ENCODE measurements at places on chromosomes 3 and 15.
A peak's percentile ranks its signal among the peaks of the same experiment; 100 is the strongest.

GRCh38 chr15:70299931-70300869 is 202.5 kb upstream of the TLE3 start:
- DNase-seq = peak; percentile 94

GRCh38 chr3:99543796-99544195 is 94.6 kb upstream of the COL8A1 start:
- DNase-seq = no peak

DNA sequence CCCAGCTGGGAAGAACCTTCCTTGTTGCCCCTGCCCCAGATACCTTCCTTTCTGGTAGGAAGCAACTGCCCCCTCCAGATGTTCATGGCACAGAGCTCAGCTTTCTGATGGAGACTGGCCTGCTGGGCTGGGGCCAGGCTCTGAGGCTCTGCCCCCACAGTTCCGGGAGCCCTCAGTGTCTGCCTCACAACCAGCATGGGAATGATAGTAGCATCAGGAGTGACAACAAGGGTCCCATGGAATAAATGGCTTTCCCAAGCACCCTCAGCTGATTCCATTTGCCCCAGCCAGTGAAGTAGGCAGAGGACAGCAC is 65.6 kb upstream of the IQSEC1 start:
- no peak for DNase-seq

DNA sequence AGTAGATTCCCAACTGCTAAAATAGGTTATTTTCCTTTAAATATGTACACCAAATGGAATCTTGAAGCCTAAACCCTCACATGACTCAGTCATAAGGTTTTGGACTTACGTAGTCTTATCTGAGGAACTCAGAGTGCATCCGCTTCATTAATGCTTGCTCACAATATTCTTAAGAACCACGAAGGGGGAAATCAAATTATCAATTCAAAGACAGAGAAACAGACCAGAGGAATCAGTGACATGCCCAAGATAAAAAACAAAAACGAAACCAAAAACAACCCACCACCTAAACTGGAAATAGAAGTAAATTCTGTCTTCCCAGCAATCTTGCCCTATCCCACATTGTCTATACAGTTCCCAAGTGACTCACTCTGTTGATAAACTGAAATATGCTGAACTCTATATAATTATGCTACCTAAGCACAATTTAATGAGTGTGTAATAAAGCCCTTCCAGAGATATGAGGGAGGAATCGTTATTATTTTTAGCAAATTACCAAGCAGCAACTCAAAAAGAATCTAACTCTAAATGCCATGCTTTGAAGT is 135.4 kb upstream of the CBLB start:
- no peak for DNase-seq

DNA sequence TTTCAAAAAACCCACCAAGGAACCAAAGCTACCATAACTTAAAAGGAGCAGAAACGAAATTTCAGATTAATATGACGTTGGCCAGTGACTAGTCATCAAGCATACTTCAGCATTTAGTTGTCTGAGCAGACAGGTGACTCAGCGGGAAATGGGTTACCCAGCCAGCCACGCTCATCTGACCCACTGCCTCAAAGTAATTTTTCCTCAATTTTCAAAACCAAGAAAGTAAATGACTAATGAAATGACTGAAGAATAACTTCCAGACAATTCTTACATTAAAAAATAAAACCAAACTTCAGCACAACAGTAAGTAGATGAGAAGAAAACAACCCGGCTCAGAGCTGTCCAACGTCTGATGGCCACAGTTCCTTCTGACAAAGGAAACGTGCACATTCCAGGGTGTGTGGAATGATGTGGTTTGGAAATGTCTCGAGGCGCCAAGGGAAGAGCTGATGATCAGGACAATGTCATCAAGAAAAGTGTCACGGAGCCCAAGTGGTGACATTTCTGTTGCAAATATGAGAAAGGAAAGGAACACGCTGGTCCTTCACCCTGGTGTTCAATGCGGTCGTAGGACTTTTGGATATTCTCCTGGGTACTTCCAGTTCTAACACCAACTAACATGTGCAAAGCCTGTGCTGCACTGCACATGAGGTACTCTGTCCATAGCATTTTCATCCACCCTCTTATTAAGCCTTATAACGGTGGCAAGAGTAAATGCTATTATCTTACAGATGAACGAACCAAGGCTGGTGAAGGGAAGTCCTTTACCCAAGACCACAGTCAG is 79.1 kb downstream of the FOXP1 start:
- DNase-seq = no peak

GRCh38 chr3:69715204-69715603 is 24.1 kb upstream of the MITF start:
- DNase-seq = no peak

DNA sequence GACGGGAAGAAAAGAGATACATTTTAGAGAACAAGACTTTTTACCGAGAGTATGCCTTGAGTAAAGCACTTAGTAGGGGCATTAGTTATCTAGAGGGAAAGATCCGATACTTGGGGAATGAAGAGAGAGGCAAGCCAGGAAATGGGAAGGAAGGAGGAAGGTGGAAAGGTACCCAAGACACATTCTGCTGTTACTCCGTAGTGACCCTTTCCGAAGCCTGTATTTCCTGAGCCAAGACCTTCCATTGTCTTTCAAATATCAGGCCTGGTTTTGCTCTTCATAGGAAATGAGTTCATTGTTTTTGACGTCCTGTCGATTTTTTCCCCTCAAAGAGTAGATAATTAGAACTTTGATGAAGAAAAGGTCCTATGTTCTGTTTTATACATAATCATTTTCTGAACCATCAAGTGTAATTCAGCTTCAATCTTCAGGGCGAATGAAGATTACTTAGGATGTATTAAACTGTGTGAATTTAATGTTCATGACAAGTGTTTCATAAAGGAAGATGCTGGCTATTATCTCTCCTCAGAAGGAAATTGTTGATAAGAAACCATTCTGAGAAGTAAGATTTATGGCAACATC is 95.7 kb downstream of the PPM1L start:
- no peak for DNase-seq

DNA sequence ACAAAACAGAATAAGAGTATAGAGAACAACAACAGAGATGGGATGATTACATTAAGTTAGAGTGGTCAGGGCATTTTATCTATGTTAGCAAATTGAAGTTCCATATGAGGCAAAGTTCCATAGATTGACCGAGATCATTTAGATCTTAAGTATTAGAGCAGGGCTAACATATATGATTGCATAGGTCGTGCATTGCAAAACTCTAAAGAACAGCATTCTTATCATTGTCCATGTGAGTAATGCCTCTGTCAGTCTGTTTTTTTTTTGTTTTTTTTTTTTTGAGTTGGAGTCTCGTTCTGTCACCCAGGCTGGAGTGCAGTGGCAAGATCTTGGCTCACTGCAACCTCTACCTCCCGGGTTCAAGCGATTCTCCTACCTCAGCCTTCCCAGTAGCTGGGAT is 341.7 kb upstream of the KCNH8 start:
- DNase-seq = no peak

DNA sequence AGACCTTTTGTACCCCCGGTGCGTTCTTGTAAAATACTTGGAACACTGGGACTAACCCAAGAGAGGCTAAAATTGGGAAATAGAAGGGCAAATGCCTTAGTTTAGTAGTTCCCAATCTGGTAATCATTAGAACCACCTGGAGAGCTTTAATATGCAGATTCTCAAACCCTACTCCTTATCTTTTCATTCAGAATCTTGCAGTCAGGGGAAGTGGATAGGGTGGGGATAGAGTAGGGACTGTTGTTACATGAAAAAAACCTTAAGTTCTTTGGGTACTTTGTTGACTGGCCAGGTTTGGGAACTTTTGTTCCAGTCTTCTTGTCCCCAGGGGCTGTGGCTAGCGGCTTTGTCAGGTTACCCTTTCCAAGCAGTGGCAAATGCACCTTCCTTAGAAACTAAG is 15.9 kb downstream of the MAPKBP1 start:
- DNase-seq = no peak

DNA sequence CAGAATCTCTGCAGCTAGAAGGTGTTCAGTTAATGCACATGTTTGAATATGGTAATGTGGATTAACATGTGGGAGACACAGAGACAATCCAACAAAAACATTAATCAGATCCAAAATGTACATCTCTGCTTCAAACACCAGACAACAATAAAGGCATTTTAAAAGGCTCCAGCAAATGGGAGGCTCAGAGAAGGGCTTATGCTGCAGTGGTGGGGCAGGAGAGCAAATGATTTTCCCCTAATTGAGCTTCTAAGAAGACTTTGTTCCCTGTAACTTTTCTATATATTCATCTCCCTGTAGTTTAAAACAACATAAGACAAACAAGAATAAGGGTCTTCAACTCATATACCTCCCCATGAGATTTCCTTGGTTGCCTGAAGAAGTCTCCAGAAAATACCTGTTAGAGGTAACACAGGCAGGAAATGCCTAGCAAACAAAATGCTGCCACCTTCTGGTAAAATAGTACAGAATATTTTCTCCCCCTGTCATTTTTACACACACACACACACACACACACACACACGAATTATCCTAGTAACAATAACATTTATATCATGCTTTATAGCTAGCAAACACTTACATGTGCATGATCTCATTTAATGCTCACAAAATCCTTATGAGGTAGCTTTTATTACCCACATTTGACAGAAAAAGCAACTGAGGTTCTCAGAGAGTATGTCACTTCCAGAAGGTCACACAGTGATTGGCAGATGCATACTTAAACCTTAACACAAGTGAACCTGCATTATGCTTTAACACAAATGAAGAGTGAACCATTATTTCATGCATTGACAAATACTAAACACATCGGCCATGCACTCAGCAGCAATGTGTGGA is 123.4 kb upstream of the MB21D2 start:
- DNase-seq = no peak

DNA sequence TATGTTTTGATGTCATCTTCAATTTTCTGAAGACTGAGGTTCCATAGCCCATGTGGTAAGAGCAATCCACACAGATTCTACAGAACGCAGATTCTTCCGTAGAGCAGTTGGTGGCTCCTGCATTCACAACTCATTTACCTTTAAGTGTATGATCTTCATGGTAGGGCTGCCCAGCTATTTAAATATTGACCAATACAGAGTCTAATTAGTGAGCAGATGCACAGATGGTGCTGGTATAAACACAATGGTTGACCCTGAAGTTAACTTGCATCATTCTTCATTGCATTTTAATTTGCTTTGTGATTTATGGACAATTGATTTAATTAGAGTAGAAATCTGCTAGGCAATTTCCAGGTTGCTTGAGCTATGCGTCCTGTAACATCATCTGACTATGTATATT is 269.2 kb downstream of the SQOR start:
- DNase-seq = no peak

- DNase-seq = peak; percentile 25
Measured at GRCh38 chr15:94231723-94232468, 535 bp downstream of the MCTP2 start.

GRCh38 chr3:52095990-52096775 is 39.8 kb upstream of the DUSP7 start:
- no peak for DNase-seq

- DNase-seq = no peak
Measured at GRCh38 chr3:47503033-47503432, 10.5 kb downstream of the ELP6 start.

DNA sequence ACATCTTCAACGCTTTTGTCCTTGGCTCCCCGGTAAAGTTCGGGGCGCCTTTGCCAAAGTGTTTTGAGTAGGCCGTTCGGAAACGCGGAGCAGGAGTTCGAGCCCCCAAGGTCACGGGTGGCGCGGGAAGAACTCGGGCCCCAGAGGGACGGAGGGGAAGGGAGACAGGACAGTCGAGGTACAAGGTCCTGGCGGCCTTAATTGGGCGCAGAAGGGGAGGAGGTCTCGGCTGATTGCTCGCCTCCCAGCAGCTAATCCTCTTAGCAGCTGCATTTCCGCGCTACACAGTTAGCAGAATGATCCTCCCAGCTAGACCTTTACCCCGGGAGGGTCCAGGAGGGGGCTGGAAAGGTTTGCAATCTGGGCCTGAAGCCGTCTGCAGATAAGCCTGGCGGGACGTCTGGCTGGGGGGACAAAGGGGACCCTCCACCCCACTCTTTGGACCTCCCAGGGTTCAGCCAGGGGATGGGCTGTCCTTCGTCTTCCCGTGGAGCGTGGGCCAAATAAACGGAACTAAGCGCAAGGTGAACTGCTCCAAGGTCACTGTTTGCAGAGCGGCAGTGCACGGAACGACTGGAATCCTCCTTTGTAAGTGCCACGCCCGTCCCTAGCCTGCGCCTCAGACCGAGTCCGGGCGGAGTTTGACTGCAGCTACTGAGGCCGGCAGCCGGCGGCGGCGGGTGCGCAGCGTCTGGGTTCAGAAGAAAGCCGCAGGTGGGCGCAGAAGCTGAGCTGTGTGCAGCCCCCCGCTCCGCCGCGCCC is 7.2 kb downstream of the EOMES start:
- DNase-seq = peak; percentile 31

DNA sequence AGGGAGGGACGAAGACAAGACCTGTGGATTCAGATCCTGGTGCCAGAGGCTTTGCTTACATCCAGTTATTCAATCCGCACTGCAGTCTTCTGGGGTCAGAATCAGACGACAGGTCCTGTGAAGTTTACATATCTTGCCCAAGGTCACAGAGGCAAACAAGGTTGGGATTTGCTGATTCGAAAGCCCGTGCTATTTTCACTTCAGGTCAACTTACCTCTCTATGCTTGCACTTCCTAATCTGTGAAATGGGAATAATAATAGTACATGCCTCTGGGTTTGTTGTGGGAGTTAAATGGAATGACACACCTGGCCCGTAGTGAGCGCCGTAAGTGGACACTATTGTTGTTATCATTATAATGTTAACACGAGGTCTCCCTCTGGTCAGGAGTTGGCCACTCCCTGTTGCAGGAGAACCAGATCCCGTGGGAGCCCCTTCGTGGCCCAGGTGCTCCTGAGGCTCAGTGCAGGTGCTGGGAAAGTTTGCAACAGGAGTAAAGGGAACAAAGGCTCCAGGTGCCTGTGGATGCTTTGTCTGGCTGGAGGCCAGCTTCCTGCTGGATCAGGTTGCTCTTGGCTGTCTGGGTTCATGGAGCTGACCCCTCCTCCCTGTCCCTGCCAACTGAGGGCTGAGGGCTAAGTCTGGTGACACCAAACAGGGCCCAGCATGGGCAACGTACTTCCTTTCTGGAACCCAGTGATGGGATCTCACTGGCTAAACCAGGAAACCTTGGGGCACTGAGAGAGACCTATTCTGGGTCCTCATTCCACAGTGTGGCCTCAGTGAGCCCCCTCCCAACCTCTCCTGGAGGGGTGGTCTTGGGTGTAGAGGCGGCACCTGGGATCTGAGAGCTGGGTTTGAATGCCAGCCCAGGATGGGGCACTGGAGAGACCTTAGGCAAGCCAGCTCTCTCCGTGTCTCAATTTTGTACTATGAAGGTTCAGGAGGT is 40.1 kb upstream of the SEMA4B start:
- DNase-seq = no peak

- no peak for DNase-seq
Measured at GRCh38 chr3:16134173-16134928, 40.1 kb upstream of the GALNT15 start.

All from immature natural killer cell (primary cell).